Panc1 (cell line): ENCODE measurements at places on chromosomes 5 and 9.

- no peak for DNase-seq
These were observed 18.5 kb downstream of the COL15A1 start for GRCh38 chr9:98962181-98962560.

DNA sequence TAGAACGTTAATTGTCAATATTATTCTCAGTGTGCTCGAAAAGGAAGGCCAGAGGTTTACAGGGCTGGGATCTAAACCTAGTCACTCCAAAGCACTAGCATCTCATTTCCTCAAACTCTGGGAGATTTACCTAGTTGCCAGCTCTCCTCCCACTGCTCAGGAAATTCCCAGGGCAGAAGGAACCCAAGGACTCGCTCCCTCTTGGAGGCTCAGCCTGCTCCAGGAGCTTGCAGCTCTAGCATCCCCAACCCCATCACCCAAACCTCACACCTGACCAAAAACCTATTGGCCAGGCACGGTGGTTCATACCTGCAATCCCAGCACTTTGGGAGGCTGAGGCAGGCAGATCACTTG lies 26.0 kb downstream of the SERINC5 start:
- DNase-seq: no peak

DNA sequence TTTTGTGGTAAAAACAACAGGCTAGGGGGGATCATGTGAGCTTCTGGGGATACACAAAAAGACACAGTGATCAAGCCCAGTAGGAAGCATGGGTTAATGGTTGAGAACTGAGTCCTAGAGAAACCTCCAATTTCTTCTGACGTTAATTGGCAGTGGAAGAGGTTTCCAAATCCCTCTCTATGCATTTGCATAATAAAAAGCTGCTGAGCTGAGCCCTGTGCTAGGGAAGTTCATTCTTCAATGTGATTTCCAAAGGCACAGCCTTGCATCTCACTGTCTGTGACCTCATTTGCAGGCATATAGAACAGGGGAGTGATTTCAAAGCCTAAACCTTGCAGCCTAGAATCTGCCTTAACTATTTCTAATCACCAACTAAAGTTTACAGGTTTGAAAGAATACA lies 812 bp downstream of the DNAH5 start:
- no peak for DNase-seq

GRCh38 chr5:34756781-34757624 lies 82.0 kb upstream of the TTC23L start:
- DNase-seq: no peak
